Stimulated activated CD4-positive, alpha-beta T cell treated with anti-CD3 and anti-CD28 coated beads, Interleukin-15, amount 100 ng/mL, for 1 hour (primary cell): ENCODE measurements at places on chromosomes 6 and 20.

DNA sequence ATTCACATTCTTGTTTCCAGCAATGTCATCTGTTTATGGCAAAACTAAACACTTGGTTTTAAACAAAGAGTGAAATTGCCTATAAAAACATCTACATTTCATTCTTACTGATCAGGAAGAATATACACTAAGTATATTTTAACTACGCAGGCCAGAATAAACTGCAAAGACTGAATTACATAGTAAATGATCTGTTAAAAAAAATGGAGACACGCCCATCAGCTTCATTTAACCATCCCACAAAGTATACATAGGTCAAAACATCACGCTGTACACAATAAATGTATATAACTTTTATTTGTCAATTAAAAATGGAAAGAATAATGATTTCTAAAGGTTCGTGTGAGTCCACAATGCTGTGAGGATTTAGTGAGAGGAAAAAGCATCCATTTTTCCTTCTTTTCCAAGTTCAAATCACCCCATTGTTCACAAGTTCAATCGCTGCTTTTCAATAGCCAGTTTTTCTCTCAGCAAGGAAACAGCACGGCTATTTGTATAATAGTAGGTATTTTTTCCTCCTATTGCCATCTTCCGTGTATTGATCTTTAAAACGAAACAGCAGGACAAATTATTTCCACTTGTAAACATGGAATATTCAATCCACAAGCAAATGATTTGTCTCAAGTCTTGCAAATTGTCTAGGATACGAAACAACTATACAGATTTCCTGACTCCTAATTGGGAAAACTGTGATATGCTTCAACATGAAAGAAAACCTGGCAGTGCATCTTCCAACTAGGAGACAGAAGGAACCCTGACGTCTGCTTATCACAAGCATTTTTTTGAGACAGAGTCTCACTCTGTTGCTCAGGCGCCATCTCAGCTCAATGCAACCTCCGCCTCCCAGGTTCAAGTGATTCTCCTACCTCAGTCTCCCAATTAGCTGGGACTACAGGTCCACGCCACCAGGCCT lies 10.6 kb downstream of the SFT2D1 start:
- no peak for DNase-seq

- no peak for DNase-seq
Measured at GRCh38 chr6:10154251-10154650, 260.6 kb downstream of the TFAP2A start.

GRCh38 chr20:54103762-54104600 lies 33.6 kb upstream of the BCAS1 start:
- DNase-seq = no peak

DNA sequence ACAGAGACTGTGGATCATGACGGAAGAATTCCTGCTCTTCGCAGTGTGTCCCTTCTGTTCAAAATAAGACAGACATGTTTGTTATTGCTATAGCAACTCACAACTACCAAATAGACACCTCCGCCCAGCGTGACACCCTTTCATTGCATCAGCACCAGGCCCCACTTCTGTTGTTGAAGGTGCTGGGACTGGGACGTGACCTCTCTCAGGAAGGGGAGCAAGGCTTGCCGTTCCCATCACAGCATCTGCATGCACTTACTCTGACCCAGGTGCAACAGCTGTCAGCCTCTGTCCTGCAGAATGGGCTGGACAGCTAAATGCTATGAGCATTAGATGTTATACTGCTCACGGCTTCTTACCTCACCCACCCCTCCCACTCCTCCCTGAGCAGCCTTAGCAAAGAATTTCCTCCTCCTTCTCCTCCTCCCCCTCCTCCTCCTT lies 94.1 kb downstream of the DACT2 start:
- DNase-seq = no peak

DNA sequence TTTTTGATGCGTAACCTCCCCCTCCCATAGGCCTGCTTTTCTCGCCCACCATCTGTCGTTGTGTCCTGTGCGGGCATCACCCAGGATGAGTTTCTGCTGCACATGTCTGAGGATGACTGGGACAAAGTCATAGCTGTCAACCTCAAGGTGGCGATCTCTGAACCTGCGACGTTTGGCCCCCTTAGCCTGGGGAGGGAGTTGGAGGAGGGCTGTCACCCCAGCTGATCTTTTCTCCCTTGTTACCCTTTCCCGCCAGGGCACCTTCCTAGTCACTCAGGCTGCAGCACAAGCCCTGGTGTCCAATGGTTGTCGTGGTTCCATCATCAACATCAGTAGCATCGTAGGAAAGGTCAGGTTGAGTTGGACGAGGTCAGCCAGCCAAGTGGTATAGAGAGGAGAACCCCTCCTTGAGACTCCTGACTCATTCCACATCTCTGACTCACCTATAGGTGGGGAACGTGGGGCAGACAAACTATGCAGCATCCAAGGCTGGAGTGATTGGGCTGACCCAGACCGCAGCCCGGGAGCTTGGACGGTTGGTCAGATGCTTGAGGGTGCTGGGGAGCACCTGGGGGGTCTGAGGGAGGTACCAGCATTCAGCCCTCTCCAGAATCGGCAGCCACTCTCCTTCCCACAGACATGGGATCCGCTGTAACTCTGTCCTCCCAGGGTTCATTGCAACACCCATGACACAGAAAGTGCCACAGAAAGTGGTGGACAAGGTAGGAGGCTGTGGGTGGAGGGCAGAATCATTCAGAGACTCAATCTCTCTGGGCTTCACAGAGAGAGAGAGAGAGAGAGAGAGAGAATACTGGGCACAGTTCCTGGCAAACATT lies 954 bp downstream of the HSD17B8 start:
- no peak for DNase-seq

- DNase-seq = no peak
Measured at GRCh38 chr20:20786428-20786827, 74.0 kb upstream of the RALGAPA2 start.

- DNase-seq = no peak
Measured at GRCh38 chr6:163094881-163095280, 319.6 kb upstream of the QKI start.

GRCh38 chr6:41255638-41256246 lies 27.6 kb downstream of the TREML4 start:
- no peak for DNase-seq

GRCh38 chr6:98292810-98293209 lies 541.6 kb upstream of the POU3F2 start:
- no peak for DNase-seq

DNA sequence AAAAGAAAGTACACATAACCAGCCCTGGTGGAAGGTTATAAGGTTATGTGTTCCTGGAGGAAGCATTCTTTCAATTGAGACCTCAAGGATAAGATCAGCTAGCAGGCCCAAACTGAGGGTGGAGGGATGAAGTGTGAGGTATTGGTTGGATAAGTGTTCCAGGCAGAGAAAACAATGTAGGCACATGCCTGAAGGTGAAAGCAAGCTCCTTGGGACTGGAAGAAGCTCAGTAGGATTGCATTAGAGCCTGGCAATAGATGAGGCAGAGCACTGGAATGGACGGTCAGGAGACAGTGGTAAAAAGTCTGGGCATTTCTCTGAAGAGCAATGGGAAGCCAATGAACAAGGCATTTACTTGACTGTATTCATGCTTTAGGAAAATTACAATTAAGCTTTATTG lies 89.9 kb upstream of the SHLD1 start:
- no peak for DNase-seq

DNA sequence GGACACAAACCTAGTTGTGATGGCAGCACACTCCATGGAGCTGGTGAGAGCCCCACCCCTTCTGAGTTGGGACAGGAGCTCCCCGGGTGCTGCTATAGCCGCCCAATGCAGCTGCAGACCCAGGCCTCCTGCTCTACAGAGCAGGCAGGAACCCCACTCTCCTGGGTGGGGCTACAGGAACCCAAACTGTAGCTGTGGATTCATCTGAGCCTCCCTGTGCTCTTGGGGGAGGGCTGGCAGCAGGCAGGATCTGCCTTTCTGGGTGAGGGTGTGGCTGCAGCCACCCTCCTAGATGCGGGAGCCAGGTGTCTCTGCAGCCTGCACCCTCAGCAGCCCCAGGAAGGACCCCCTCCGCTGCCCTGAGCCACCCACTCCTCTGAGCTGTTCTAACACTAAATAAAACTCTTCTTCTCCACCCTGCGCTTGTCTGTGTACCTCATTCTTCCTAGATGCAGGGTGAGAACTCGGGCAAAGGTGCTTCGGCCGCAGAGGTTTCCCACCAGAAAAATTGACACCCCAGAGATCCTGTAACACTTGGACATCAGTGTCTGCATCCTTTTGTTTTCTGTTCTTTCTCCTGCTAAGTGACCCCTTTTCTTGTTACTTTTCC lies 55.2 kb upstream of the KIF13A start:
- DNase-seq = no peak

DNA sequence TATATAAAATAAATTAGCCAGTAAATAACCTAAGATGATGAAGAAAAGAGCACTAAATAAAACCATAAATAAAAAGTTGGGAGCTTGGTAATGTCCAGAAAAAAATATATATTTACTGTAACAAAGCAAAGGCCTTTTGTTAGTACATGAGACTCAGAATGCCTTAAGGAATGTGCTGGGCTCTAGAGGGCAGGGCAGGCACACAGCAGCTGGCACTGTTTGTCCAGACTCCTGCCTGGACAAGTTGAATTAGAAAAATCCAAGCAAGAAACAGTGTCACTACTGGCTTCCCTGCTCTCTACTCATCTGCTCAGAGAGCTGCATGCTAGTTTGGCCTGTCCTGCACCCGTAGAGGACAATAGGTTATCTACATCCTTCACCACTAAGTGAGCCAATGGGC lies 8.8 kb downstream of the DEFB129 start:
- DNase-seq = no peak

DNA sequence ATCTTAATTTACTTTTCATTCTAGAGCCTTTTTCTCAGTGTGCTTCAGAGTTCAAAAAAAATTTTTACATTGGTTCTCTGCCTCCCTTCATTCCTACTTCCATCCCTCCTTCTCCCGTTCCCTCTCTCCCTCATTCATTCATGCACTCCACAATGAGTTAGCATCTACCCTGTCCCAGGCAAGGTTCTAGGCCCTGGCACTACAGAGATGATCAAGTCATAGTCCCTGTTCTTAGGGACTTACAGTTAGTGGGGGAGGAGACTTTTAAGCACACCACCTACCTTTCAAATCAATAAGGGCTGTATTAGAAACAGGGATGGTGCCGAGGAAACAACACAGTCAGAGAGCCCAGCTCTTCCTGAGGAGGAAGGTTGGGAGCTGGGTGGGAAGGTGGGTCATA lies 40.3 kb downstream of the MAP3K5 start:
- DNase-seq = no peak

DNA sequence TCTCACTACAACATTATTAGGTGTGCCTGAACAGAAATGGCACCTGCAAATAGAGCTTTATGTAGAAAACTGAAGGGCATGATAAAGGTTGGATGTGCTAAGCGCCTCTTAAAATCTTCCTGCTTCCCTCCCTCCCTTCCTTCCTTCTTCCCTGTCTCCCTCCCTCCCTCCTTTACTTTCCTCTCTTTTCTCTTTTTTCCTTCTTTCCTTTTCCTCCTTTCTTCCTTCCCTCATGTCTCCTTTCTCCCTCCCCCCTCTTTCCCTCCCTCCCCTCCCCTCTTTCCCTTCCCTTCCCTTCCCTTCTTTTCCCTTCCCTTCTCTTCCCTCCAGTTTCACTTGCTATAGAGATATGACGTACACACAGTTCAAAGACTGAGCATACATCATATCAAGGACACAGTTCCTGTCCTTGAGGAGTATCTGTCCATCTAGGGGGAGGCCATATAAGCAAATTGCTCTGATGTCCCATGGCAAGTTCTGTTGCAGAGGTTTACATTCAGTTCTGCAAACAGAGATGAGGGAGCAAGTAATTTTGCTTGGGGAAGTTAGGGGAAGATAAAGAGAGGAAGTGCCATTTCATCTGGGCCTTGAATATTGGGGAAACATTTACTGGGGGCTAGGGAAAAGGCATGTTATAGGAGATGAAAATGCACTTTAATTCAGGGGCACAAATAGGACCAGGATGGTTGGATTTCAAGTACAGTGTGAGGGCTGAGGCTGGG lies 79.0 kb upstream of the EEF1E1 start:
- DNase-seq = no peak

- DNase-seq = no peak
Measured at GRCh38 chr6:145063091-145063490, 672.2 kb downstream of the EPM2A start.

- DNase-seq = no peak
Measured at GRCh38 chr20:47558295-47559066, 56.8 kb downstream of the NCOA3 start.

DNA sequence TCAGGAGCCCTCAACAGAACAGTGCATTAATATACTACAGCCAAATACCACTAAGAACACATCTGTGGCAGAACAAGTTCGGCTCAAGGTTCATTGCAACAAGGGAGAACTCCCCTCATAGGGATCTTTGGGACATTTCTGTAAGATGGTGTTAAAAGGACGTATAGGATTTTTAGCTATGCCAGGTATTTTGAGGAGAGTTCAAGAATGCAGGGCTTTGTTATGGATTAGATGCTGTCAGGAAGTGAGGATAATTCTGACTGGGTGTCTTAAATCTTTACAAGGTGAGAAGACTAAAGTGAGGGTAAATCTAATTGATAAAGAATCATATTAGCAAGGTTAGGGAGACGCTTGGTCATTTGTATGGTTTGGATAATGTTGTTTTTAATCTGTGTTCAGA lies 83.7 kb upstream of the AHI1 start:
- no peak for DNase-seq

GRCh38 chr6:29908341-29908662 lies 34.0 kb upstream of the HLA-A start:
- DNase-seq = no peak

- no peak for DNase-seq
Measured at GRCh38 chr6:53975941-53976615, 135.2 kb upstream of the MLIP start.

GRCh38 chr20:2300420-2300819 lies 4.6 kb downstream of the TGM3 start:
- no peak for DNase-seq

DNA sequence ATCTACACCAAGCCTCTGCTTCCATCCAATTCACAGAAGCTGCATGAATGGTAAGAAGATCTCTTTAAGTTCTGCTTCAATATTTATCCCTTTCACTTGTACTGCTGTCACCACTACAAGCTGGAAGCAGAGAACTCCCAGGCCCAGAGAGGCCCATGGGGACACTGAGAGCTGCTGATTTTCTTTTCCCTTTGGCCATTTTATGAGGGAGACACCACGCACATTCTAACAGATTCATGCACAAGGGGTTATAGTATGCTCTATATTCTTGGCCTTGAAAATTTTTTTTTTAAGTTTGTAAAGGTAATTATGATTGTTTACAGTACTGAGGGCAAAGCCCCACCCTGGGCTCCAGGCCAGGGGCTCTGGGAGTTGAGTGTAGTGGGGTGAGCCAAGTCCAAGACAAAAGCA lies 88.4 kb downstream of the MYB start:
- no peak for DNase-seq
